ENCODE measurements at places on chromosomes 5 and 9.

DNA sequence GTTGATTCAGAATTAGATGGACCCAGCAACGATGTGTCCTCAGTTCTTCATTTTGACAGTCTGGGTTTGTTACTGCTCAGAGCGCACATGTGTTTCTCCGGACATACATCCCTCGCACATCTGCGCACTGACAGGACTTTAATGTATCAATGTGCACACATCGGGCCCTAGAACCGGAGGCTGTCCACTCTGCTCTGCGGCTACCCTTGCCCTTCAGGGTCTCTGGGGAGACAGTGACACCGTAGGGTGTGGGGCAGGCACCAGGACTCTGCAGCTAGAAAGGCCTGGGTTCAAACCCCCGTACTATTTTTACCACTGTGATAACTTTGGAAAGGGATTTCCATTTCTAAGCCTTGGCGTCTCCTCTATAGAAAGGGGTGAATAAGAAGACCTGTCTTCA, 23.5 kb upstream of the LPCAT1 start:
- no peak for DNase-seq

- DNase-seq = no peak
These were observed 122.4 kb downstream of the ADGRV1 start for GRCh38 chr5:90680921-90681563.

DNA sequence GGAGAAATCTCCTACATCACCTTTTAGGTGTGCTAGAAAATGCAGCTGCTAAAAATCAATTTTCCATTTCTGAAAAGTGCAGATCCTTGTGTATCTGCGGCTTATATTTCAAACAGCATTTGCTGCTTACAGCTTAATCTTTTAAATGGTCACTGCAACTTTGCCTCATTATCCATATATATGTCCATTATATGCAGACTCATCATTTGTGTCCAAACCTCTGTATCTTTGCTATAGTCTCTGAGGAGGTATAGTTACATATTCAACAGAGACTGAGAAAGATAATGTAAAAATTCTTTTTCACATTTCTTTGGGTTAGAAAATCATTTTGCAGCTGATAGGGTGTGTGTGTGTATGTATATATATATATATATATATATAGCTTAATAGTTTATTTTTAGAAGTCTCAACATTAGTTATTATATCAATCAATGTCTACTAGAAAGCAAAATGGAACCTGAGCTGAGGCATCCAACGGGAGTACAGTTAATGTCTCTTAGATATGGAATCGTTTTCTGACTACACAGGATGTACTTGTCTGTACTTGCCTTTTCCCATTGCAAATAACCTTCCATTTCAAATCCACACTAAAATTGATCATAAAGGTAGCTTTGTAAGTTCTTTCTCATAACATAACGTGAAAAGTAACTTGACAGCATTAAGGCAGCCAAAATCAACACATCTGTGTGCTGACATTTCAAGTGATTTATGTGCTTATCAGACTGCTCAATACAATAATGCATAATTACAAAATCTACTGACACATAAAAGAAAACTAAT, 267.0 kb upstream of the HAPLN1 start:
- DNase-seq = no peak

- DNase-seq = no peak
These were observed 50.8 kb downstream of the NEURL1B start for GRCh38 chr5:172691886-172692285.

- no peak for DNase-seq
These were observed 59.8 kb upstream of the SNX2 start for GRCh38 chr5:122715095-122715494.

GRCh38 chr5:151587796-151588555, 3.2 kb downstream of the FAT2 start:
- no peak for DNase-seq

DNA sequence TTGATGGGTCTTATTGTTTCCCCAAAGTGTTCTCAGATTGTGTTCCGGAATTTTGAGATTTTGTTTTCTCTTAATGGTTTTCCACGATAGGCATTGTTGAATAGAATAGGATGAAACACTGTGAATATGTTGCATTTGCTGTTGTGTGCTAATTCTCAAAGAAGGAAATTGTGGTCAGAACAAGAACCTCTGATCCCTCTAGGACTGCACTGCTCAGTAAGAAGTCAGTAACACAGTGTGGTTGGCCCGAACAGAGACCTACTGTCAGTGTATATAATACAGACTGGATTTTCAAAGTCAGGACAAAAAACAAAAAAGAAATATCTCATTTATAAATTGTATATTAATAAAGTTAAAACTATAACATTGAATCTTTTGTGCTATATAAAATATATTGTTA, 494.8 kb downstream of the MAT2B start:
- DNase-seq = no peak

GRCh38 chr9:134216449-134216951, 52.1 kb upstream of the RNU6ATAC start:
- DNase-seq = no peak

GRCh38 chr5:133785182-133785581, 172.8 kb upstream of the FSTL4 start:
- no peak for DNase-seq

DNA sequence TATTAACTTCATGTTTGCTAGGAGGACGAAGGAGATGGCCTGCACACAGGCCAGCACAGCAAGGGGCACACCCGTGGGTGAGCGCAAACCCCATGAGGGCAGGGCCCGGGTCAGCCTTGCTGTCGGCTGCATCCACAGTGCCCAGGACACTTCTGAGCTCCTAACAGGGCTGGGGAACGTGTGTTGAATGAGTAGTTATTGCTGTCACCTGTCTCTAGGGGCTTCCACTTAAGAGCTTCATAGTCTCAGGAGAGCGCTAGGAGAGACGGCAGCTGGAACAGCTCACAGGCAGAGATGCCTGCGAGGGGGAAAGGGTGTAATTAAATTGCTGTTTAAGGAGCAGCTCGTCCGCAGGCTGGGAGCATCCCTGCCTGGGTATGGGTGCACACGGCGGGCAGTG, 91.4 kb upstream of the NEURL1B start:
- no peak for DNase-seq

GRCh38 chr5:86030753-86031152, 587.0 kb upstream of the COX7C start:
- peak; percentile 3 for DNase-seq

DNA sequence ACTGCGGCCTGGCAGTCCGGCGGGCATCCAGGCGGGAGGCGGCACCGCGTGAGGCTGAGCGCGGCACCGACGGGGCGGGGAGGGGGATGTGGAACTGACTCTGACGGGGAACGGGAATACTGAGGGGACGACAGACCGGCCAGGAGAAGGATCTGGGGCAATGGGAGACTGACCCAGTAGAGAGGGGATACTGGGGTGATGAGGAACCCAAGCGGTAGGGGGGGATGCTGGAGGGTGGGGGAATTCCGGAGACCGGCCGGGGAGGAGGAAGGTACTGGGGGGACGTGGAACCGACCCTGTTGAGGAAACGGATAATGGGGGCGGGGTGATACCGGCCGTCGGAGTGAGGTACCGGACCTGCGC, 423 bp downstream of the IPPK start:
- no peak for DNase-seq

GRCh38 chr5:122759241-122760070, 15.4 kb upstream of the SNX2 start:
- no peak for DNase-seq

DNA sequence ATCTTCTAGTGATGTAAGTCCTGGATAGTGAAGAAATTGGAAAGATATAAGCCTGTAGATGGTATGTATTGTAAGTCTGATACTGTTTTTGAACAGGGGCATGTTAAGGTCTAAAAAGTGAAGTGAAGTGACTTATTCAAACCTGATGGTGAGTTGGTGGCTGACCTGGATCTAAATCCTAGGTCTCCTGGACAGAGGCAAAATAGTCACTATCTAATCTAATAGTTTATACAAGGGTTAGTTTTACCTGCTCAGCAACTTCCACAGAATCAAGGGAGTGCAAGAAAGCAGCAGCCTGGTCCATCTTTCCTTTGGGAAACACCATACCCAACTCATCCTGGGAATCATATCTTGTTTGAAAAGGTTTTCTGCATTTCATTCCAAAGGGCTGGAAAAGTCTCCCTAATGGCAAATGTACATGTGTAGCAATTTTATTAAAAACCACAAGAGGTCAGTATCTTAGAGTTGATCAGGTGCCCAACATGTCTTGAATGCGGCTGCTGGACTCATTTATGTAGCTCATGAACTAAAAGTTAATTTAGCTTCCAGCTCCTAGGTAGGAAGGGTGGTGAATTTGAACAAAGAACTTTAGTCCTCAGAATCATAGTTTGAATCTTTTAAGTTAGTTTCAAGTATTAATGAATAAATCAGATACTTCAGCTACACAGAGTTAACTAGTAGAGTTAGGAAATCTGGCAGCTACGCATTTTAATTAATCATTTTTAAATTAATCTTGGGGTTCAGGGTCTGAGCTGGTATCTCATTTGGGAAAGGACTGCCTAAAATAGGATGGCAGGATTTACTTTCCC, 26.0 kb downstream of the SKP2 start:
- DNase-seq = peak; percentile 60

- no peak for DNase-seq
These were observed 361.3 kb downstream of the PTPRD start for GRCh38 chr9:10251490-10251889.

- DNase-seq = no peak
These were observed 97.0 kb downstream of the MEF2C start for GRCh38 chr5:88785746-88786565.

DNA sequence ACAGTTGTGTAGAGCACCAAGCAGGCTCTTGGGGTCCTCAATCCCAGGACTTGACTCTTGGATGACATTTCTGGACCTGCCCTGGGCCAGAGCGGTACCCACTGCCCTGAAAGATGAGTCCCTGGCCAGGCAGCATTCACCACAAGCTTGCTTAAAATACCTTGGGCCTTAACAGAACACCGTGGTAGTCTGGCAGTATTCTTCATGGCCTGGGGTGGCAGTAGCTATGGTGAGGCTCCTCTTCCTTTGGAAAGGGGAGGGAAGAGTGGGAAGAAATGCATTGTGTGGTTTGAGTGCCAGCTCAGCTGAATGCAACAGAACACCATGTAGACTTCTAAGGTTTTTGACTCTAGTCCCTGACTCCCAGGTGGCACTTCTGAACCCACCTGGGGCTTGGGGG, 29.4 kb upstream of the IRGM start:
- DNase-seq = no peak

DNA sequence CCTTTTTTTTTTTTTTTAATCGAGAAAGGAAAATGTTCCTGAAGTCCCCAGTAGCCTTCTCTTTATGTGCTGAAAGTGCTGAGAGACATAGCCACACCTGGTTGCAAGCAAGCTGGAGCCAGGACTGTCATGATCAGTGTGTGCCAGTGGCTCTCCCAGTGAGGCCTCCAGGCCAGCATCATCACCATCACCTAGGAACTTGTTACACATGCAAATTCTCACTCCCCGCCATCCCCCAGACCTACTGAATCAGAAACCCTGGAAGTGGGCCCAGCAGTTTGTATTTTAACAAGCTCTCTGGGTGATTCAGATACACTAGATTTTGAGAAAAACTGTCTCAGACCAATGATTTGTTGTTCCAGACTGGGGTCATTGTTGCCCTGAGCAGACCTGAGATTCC, 181.9 kb upstream of the GLRA1 start:
- DNase-seq = no peak

GRCh38 chr5:66452109-66452508, 144.1 kb upstream of the MAST4 start:
- DNase-seq = no peak

GRCh38 chr9:133604214-133604613, 5.0 kb downstream of the FAM163B start:
- DNase-seq = no peak

DNA sequence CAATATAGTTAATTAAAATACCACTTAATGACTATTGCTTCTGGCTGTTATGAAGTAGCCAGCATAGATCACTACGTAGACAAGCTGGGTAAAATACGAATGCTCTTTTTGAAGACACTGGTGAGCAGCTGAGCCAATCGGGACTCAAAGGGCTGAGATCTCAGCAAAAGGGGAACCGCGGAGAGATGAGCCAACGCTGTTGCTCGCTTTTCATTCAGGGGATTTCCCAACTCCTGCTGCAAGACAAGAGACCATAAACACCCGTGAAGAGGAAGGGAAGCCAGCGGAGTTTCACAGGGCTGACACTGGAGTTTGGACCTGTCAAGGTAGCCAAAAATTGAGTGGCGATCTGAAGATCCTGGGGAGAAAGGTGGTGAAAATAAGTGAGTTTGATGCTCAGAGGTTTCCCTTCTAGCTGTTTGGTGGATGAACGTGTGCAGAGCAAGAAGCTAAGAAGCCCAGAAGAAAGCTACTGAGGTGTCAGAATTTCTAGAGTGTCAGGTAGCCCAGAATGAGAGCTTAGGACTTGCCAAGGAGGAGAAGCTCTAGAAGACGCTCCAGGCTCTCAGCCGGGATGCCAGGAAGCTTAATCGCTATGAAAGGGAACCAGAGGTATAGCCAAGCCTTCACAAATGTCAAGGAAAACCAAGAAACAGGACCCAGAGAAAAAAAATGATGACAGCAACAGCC, 79.6 kb upstream of the RNU6ATAC start:
- DNase-seq = no peak

- DNase-seq = no peak
These were observed 138.3 kb upstream of the SMIM23 start for GRCh38 chr5:171647043-171647903.

DNA sequence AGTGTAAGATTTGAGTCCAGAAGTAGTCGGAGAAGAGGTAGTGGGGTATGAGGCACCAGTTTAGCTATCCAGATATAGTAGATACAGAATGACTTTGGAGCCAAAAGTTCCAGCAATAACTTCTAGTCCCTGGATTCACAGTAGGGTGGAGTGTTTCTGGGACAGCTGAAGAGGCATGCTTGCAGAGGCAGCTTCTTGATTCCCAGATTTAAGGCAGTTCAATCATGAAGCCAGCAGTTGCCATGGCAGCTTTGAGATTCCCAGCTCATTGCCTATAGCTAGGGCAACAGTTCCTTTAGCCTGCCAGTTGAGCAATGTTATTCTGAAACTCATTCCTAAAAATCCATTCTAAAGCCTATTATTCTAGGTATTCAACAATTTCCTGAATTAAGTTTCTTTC, 79.2 kb downstream of the LIX1 start:
- no peak for DNase-seq

- DNase-seq = no peak
These were observed 59.1 kb upstream of the IER5L start for GRCh38 chr9:129237164-129237611.

GRCh38 chr9:86486891-86487837, 133.0 kb upstream of the TUT7 start:
- DNase-seq = no peak

DNA sequence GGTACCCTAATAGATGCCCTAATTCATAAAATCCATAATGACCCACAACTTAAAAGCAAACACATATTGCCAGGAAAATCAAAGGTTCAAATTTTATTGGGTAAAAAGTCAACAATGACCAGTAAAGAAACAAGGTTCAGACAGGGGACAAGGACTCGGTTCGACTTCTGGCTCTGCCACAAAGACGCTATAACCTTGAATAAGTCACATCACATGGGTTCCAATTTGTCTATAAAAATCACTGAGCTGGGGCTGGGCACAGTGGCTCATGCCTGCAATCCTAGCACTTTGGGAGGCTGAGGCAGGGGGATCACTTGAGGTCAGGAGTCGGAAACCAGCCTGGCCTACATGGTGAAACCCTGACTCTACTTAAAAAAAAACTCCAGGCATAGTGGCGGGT, 80.5 kb downstream of the SERINC5 start:
- DNase-seq = no peak

- DNase-seq = peak; percentile 27
These were observed 53.7 kb downstream of the G3BP1 start for GRCh38 chr5:151825445-151825844.

GRCh38 chr5:43320846-43321245, 7.6 kb upstream of the HMGCS1 start:
- no peak for DNase-seq
